Stimulated activated CD8-positive, alpha-beta memory T cell treated with anti-CD3 and anti-CD28 coated beads, Interleukin-4, amount 100 ng/mL, for 1 hour (primary cell): ENCODE measurements at places on chromosomes 2 and 18.

GRCh38 chr2:53235836-53236582, 531.6 kb upstream of the CHAC2 start:
- DNase-seq = no peak

GRCh38 chr2:83081826-83082690, 1377.0 kb downstream of the SUCLG1 start:
- DNase-seq = no peak

- DNase-seq = no peak
These were observed 872.6 kb downstream of the BCL11A start for GRCh38 chr2:59680863-59681262.

- DNase-seq = no peak
These were observed 84.0 kb downstream of the LIPG start for GRCh38 chr18:49645841-49646351.

GRCh38 chr2:74525717-74526648, at the start of gene DQX1:
TSS of gene DQX1 (minus strand) at chr2:74526231. CDS start at chr2:74525729, 502 bp downstream.
- DNase-seq = no peak

DNA sequence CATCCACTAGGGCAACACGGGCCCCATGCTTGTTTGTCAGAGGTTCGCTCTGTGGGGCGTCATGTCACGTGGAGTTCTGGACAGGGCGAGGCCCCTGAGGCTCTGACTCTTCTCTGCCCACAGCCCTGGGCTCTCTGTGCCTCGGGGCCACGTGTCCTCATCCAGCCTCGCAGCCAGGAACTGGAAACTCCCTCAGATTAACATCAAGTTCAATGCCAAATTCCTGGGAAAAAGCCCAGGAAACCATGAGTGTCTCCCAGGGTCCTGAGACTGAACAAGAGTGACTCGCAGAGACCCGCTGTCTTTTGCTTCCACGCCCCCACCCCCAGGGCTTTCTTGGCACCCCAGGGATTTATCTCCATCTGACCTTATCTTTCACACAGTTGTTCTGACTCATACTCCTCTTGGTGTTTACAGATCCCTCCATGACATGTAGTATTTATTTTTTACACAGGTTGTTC, 174.0 kb upstream of the PIEZO2 start:
- DNase-seq = no peak
